ENCODE measurements at places on chromosomes 7 and 10.
A peak's percentile ranks its signal among the peaks of the same experiment; 100 is the strongest.

DNA sequence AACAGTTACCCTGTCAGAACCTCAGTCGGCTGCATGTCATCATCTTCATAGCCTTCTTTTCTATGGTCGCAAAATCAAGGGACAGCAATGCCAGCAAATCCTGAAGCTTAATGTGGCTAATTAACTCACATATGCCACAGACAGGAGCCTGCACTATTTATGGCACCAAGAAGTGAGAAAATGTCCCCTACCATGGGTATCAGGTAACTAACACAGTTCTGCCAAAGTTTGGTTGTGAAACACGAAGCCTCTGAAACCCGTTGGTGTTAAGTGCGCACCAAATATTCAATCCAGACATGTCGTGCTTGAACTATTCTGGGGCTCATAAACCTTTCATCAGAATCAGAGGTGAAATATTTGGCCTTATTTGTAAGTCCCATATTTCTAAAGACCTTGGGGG lies 63.3 kb downstream of the EVX1 start:
- DNase-seq = peak; percentile 61

GRCh38 chr10:3850999-3851937 lies 66.3 kb upstream of the KLF6 start:
- DNase-seq = no peak

- no peak for DNase-seq
These were observed 65.4 kb downstream of the GRID1 start for GRCh38 chr10:86300931-86301830.

DNA sequence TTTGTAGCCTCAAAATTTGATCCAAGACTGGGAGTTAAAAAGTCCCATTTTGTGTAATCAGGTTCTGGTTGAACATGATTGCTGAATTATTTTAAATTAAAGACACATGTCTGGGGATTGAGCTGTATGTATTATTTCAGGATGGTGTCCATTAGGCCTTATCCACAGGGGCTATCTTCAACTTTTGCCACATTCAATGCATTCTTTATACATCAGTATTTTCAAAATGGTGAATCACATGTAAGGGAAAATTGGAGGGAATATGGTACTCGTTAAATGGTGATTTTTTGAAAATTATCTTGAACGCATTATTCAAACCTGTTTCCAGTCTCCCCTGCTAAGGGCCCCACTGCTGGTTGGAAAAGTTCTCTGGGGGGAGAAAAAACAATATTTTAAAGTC lies 367.7 kb upstream of the NPVF start:
- no peak for DNase-seq

DNA sequence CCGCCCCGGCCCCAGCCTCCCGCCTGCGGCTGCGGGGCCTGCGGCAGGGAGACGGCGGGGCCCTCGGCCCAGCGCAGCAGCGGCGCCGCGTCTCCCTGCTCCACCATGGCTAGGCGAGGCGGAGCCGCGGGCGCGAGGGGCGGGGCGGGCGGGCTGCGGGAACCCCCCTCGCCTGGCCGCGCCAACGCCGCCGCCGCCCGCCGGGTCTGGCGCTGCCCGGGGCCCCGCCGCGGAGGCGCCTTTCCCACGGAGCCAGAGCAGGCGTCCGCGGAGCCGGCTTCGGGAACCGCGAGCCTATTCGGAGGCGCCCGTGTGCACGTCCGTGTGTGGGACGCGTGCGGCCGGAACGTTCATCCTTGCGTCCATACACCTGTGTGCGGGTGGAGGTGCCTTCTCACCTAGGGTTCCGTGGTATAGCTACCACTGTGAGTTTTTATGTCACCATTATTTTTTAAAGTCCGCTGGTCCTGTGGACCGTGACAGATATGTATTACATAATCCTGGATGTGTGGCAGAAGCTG lies at the start of gene DENND11:
Gene DENND11, minus strand, starts transcription at position 120 of the 521 bp plus-strand sequence. Its CDS starts 13 bp downstream, at position 107.
- peak; percentile 34 for DNase-seq

GRCh38 chr7:47535035-47535703 lies 46.7 kb downstream of the TNS3 start:
- peak; percentile 91 for DNase-seq

DNA sequence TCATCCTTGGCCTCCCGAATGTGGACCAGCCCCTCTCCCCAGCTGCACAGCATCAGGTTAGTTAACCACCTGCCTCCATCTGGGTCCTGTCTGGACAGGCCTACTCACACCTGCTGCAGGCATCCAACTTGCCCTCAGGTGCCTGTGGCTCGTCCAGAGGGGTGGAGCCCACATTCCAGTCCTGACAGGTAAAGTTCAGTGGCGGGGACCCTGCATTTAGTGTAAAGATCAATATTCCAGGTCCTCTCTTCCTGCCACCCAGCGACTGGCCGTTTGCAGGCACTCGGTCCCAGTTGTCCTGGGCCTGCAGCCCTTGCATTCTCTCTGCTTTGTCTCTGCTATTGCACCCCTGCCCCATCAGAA lies 15.0 kb downstream of the HTRA1 start:
- peak; percentile 56 for DNase-seq

GRCh38 chr10:64067009-64067606 lies 545.9 kb downstream of the REEP3 start:
- DNase-seq = no peak

DNA sequence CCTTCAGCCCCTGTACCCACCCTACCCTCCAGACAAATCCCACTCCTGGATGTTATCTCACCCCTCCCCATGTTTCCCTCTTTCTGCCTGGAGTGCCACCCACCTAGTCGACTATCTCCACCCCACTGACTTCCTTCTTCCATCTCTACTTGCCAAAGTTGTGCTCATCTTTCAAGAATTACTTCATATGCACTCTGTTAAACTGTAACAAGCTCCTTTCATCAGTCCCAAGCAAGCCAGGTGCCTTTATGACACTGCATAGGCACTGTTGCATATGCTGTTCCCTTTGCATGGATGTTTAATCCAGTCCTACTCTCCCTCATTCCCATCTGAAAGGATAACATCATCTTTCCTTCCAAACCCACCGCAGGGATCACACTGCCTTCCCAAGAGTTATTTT lies 8.9 kb upstream of the CDK1 start:
- DNase-seq = no peak

DNA sequence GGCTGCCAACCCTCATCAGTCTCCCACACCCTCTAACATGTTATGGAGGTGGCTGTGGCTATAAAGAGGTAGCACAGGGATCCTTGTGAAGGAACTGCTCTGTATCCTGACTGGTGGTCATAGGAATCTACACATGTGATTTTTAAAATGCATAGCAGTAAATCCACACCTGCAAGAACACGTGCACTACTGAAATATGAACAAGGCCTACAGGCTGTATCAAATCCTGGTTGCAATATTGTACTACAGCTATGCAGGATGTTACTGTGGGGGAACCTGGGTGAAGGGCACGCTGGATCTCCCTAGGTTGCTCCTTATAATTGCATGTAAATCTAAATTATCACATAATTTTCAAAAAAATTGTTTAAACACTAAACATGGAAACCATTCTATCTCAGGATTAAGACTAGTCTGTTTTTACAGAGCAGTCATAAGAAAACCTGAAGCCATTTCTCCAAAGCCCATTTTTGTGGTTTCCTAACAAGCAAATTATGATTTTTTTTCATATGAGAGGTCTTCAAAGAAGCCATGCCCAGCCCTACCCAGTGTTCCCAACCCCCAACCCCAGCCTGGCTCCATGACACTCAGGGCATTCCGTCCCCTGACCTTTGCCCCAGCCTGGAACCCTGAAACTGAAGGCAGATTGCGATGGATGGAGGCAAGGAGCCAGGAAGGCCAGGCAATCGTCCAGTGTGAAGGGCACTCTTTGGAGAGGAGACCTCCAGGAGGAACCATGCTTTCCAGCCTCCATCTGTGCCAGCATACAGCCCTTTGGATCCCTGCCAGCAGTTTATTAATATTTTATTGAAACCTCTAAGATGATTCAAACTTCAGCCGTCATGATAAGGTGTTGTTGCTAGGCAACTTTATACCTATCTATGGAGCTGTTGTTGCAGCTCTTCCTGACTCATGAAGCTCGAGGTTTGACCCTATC lies 161.0 kb downstream of the GRID1 start:
- DNase-seq = no peak

GRCh38 chr10:11509036-11509435 lies 102.4 kb downstream of the USP6NL start:
- no peak for DNase-seq

GRCh38 chr7:27967639-27968038 lies 213.0 kb downstream of the JAZF1 start:
- no peak for DNase-seq

- no peak for DNase-seq
These were observed 162.2 kb downstream of the ARHGAP21 start for GRCh38 chr10:24561453-24561852.

GRCh38 chr10:35299016-35299415 lies 37.3 kb upstream of the CCNY start:
- no peak for DNase-seq

DNA sequence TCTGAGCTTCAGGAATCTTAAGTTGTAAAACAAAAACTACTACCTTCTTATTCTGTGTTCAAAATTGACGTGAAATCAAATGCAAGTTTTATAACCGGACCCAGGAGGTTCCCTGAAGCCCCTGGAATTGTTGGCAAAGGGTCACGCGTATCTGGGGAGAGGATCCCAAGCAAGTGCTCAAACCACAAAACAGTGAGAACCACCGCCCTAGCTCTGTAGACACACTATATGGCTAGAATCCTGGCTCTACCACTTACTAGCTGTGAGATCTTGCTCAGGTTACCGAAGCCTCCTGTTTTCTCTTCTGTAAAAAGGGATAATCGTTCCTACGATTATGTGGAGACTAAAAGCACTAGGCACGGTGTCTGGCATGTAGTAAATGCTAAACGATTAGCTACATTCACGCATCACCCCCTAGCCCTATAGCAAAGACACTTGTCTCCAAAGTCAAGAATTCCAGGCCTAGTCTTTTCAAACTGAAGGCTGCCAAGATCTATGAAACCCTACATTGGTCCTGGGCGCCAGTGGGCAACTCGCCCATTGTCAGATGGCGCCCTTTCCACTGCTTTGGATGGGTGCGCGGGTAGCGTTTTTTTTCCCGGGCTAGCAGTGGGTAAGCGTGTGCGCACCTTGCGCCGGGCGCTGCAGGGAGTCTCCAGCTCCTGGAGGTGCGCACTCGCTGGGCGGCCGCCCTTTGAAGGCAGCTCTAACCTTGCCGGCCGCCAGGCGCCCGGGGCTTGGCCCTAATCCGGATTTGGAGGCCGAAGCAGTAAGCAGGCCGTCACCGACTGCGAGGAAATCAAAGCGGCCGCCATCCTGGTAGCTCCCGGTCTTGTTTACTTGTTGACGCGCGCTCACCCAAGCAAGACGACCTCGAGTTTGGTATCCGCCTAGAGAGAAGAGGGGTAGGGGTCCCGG lies 11.6 kb upstream of the NKX2-3 start:
- no peak for DNase-seq

DNA sequence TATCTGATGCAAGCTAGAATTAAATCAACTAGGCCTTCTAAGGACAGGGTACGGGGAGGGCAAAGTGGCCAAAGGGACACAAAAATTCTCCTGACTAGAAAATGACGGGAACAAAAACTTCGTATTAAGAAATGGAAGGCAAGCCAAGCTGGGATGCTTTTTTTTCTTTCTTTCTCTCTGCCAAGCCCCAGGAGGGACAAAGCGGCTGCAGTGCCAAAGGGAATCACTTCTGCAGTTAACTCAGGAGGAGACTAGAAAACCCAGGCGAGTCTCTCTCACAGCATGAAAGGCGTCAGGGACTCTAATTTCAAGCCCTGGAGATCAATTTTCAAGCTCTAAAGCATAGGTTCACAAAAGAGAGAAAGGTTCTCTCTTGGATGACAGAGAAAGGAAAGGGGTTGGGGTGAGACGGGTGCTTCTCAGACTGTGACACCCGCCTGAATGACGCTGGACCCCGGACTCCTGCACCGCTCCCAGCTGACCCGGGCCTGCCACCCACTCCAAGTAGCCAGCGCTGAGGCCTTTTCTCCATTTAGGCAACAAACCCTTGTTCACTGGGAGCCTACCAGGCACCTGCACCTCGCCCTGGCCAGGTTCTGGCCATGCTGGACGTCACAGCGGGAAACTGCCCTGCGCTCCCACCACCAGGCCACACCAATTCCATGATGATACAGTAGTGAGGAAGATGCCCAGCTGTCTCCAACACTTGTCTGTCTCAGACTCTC lies 56.5 kb downstream of the KIAA1549 start:
- DNase-seq = peak; percentile 90

DNA sequence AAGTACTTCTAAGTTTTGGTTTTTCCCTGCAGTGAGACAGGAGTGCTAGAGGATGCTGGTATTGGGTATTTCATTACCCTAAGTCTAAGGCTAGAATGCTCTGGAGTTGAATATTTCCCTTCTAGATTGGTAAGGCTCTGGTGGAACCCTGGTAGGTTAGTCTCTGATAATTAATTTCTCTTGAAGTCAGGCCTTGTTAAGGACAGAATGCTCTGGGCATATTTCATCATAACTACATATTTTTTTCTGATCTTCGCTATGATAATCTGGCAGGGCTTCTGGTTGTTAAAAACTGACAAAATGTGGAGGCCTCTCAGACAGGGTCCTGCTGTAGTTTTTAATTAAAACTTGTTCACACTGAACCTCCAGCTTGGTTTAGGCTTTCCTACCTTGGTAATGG lies 83.8 kb downstream of the CDK13 start:
- no peak for DNase-seq

- peak; percentile 1 for DNase-seq
These were observed 77.8 kb upstream of the IKZF1 start for GRCh38 chr7:50226669-50227068.

DNA sequence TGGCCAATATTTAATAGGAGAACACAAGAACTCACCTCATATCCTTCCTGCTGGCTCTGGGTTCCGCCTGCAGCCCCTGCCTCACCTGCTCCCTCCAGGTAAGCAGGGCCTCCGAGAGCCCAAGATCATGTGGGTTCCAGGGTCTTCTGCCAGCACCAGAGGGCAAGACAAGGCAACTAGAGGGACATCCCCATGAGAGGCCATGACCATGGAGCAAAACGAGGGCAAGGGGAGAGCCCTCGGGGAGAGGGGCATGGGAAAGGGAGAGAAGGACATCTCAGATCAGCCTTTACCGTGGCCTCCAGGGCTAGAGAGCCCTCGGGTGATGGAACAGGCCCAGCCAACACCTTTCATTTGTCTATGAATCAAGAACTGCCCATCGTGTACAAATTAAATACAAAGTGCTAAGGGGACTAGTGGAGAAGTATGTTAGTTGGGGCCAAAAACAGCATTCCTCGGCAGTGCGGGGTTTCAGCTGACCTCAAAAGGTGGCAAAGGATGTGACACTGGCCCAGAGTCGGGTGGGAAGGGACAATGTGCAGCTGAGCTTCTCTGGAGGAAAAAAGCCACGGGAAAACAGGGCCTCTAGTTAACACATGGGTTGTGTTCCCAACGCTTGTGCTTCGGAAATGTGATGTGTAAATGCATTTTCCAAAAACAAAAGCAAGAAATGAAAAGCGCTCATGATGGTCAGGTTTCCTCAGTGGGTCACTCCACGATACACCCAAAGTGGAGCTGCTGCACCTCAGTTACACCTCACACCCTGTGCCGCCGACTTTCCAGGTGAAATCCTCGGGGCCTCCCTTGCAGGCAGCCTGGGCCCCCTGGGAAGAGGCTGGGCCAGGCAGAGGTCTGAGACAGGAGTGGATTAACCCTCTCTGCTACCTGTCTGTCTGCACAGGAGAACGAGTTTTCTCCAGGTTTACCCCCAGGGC lies 2.0 kb downstream of the AOC1 start:
- no peak for DNase-seq

GRCh38 chr7:132090444-132090843 lies 485.8 kb downstream of the PLXNA4 start:
- no peak for DNase-seq
